ENCODE measurements at places on chromosomes 1 and 21. TPM values are rescaled to one million over a fixed set of nuclear protein-coding genes. Genes with fewer than 3 reads are reported as not detected.
A peak's percentile ranks its signal among the peaks of the same experiment; 100 is the strongest.

DNA sequence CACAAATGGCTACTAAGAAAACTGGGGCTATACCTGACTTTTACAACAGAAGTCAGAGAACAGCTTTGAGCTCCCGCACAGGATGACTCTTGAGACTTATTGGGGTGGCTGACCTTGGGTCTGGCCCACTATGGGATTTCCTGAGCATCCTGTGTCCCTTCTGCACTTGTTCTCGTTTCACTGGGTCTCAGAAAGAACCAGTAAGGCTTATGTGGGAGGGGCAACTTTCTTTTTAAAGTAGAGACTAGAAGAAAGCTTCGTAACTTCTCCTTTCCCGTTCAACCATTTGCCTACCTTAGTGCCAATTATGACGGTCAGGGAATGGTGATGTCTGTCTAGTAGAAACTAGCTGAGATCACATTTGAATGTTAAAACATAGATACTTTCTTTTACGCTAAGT is 59.5 kb upstream of the C1orf105 start:
- no peak for DNase-seq

GRCh38 chr1:179177182-179177581 is 52.3 kb downstream of the ABL2 start:
- peak; percentile 21 for DNase-seq

- DNase-seq, result no peak
Measured at GRCh38 chr1:174242856-174243255, 83.5 kb downstream of the RABGAP1L start.

BCAN gene
- total RNA-seq, result 0.37 TPM

FCER1A gene
- total RNA-seq, result not detected

- peak; percentile 51 for DNase-seq
Measured at GRCh38 chr1:221740993-221741702, 741 bp downstream of the DUSP10 start.

DNA sequence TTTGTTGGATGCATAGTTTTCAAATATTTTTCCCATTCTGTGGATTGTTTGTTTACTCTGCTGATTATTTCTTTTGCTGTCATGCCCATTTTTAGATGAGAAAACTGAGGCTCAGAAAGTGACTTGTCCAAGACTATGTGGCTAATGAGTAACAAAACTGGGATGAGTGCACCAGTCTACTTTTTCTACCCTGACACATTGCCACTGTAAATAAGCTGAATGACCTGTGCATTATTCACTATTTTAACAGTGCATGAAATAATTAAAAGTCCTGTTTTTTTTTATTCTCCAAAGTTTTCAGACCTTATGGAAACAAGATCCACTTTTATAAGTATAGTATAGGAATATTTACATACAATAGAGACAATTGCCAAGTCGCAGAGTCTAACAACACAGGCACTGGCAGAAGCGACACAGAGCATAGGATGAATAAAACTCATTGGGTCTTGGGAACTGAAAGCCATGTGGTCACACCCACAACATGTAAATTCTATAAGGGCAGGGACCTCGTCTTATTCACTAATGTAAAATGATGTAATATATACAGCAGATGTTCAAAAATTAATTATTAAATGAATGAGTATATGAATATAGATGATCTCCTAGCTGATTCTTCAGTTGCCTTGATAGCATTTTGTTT is 45.2 kb downstream of the HLX start:
- DNase-seq, result no peak

GRCh38 chr1:151782741-151783140 is 7.6 kb downstream of the TDRKH start:
- no peak for DNase-seq

GRCh38 chr21:35041122-35041521 is 8.0 kb downstream of the RUNX1 start:
- no peak for DNase-seq

DNA sequence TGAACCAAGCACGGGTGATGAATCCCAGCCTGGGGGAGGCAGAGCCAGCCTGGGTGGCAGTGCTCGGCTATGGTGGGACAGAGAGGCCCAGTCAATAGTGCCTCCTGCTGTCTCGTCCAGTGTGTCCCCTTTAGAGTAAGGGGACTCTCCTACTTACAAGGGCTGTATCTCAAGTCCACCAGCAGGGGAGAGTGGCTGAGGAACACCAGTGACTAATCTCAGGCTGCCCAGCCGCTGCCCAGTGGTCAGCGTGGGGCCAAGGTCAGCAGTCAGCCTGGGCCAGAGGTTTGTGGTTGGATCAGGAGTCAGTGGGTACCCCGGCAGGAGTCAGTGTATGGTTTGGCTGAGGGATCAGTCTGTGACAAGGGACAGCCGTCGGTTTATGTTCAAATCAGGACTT is 109.2 kb upstream of the RUNX3 start:
- DNase-seq, result no peak

DNA sequence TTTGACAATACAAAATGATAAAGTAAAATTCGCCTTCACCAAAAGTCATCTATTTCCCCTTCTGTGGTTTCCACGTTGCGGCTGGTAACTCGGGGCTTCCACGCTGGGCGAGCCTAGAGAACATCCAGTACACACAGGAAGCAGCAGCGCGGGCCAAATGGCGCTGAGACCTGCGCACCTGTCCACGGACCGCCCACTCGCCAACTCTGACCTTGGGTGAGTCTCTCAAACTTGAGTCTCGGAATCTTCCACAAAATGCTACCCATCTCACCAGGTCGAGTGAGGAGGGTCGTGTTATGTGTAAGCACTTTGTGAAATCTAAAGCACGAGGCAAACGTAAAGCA is 820 bp upstream of the TTF2 start:
- DNase-seq, result peak; percentile 66

DNA sequence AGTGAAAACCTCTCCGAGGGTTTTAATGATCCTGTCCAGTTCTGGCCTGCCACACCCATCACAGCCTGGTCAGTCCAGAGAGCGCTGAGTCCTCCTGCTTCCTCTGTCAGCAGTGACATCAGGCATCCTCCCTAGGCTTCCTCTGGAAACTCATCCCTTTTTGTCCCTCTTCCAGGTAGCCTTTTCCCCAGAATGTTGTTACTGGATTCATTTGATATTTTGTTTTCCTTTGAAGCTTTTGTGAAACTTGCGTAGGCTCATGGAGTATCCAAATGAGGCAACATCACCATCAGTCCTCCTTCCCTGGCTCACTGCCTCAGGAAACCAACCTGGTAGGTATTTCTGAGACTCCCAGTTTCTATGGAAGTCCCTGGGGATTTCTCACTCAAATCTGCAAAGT is 27.0 kb upstream of the IGSF3 start:
- peak; percentile 94 for DNase-seq

LCA5L gene
- total RNA-seq, result 2.8 TPM

DNA sequence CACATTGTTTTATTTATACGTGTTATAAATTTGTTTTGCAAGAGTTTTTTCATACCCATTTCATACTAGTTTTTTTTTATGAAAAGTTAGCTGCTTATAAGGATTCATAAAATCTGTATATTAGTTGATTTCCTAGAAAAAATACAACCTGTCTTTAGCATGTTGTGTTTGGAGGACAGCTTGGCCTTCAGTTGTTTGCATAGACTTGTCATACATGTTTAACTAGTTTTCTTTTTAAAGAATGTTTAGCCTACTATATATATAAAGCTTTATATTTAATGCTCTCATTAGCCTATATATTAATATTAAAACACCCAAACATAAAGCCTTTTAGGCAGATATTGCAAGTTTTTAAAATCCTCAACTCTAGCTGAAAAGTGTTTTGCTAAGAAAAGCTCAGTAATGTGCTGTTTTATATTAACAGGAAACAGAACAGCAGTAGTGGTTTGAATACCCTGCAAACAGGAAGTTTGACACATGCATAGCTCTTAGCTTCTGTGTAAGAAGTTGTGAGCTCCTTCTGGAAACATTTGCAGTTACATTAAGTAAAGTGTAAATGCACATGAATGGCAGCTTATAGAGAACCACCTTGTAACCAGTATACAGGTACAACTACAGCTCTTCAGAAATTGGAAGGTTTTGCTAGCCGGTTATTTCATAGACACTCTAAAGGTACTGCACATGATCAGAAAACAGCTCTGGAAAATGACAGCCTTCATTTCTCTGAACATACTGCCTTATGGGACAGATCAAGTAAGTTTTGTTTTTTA is at the start of gene PRKACB:
Gene PRKACB, plus strand, starts transcription at position 476 of the 770 bp plus-strand sequence. Its CDS starts 91 bp downstream, at position 567.
- peak; percentile 9 for DNase-seq

DNA sequence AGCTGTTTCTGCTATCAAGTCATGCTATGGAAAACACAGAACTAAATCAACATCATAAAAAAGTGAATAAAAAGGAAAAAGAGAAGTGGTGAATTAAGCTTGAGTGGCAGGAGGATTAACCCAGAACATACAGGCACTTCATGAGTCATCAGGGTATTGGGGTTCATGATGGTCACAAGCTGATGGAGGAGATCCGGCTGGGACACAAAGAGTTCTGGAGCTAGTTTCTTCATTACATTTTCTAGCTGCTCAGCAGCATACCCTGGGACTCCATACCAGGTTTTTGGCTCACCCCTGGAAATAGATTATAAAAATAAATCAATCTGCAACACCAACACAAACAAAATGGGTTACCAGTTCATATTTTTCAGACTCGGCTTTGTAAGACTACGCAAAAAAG is 42.5 kb upstream of the SYT2 start:
- DNase-seq, result no peak

MARK1 gene
- 12.9 TPM for total RNA-seq

DNA sequence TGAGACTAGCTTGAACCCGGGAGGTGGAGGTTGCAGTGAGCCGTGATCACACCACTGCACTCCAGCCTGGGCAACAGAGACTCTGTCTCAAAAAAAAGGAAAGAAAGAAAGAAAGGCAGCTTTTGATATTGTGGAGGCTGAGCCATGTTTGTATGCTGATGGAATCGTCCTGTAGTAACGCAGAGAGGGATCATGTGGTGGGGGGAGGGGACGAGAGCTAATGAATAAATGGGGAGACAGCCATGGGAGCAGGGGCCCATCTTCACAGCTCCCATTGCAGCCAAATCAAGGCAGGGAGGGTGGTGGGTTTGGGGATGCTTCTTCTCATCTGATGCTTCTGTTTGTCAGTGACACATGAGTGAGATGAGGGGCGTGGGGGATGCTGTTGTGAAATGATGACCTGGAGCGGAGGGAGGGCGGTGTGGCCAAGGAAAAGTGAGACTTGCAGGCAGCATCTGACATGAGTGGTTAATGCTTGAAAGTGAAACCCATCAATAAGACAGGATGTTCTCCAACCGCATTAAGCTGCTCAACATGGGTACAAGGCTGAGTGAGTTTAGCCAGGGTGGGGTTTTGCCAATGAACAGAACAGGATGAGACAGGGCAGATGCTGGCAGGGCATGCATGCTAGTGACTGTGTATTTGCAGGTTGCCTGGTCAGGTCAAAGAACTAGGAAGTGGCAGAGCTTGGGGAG is 16.7 kb downstream of the SPATA21 start:
- DNase-seq, result no peak

TMPRSS15 gene
- total RNA-seq, result 3.3 TPM

DNA sequence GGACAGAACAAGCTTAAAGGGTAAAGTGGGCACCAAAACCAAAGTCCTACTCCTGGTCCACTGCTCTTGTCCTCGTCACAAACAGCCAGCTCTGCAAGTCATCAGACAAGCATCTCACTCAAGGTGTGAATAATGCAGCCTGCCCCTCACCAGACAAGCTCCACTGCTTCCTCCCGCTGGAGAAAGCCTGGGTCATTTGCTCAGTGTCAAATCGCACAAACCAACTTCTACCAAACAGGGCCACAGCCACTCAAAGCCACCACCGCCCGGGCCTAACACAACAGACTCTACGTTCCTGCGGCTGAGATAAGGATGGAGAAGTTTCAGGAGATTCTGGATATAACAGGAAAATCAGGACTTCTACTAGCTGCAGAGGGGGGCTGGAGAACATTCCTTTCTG is 3.3 kb downstream of the SSBP3 start:
- DNase-seq, result no peak

DNA sequence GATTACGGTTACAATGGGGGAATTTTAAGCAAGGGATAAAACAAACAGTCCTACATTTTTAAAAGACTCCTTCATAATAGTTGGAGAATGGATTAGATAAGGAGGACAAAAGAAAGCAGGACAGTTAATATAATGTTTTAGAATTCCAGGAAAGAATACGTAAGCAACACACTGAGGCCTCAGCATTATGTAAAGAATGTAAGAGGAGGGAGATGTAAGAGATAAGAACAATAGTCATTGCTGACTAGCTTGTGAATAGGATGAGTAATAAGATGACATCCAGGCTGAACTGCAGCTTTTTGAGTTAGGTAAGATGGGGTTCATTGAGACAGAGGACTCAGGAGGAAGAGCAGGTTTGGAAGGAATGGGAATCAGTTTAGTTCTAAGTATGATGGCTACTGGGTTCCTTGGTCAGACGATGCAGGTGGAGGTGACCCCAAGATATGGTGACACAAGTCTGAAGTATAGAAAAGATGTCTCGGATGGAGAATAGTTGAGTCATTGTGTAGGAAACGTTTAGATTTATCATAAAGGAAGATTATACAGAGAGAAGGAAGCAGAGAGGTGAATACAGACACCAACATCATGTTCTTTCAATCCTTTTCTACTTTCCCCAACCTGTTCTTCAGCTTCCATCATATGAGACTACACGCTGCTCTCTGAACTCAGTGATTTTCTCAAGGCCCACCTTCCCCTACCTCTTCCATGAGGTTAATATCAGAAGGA is 372.8 kb downstream of the PTBP2 start:
- peak; percentile 63 for DNase-seq

LAMC2 gene
- 751 TPM for total RNA-seq

FCRL2 gene
- not detected for total RNA-seq

LHX8 gene
- total RNA-seq, result not detected

GRCh38 chr1:118988186-118989005 is at the start of gene TBX15:
TSS of gene TBX15 (minus strand) at chr1:118988343. CDS start at chr1:118987795, 548 bp downstream.
- no peak for DNase-seq

GRCh38 chr1:35656863-35657232 is 15.5 kb upstream of the PSMB2 start:
- DNase-seq, result no peak

- no peak for DNase-seq
Measured at GRCh38 chr1:206036663-206037455, 13.2 kb upstream of the CTSE start.

- DNase-seq, result no peak
Measured at GRCh38 chr1:184489908-184490307, 103.1 kb downstream of the C1orf21 start.

GRCh38 chr1:209527372-209527771 is 56.1 kb upstream of the CAMK1G start:
- no peak for DNase-seq

DNA sequence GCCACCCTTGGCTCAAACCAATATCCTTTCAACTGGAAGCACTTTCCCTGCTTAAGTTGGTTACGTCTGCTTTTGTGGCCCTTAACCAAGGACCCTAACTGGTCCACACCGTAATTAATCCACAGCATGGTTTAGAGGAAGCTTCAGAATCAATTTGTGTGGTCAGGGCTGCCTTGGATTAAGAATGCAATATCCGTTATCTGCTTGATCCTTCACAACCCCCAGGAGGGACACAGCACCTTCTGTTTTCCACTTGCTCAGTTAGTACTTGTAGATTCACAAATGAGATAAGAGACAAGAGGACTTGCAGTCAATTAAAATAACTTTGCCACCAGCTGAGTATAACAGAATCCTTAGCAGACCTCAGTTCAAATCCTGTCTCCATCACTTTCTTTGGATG is 56.9 kb upstream of the LRP8 start:
- DNase-seq, result no peak

TOMM20 gene
- 309 TPM for total RNA-seq

GRCh38 chr1:233338102-233338501 is 10.6 kb downstream of the MAP3K21 start:
- DNase-seq, result no peak

GRCh38 chr1:201374364-201374763 is 3.1 kb downstream of the TNNT2 start:
- no peak for DNase-seq
